ENCODE measurements at places on chromosomes 1 and 21.

GRCh38 chr1:200899451-200899915 lies 4.8 kb downstream of the INAVA start:
- no peak for DNase-seq

DNA sequence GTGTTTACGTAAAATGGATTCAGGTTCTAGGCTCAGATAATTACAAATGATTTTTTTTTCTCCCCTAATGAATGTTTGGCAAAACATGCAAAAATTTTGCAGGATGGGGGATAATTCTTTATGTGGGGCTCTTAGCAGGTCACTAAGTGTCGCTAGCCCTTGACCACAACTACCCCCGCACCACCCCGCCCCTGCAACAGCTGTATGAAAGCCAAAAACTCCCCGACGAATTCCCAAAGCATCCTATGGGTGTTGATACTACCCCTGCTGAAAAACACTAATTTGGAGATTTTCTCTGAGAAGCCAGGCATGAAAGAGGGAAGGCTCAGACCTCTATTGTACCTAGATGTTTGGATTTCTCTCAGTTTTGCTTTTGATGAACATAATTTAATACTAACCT lies 243.0 kb downstream of the TRABD2B start:
- no peak for DNase-seq

GRCh38 chr21:26679284-26679683 lies 106.2 kb upstream of the CYYR1 start:
- DNase-seq: no peak

GRCh38 chr1:151003180-151003579 lies 3.5 kb downstream of the MINDY1 start:
- no peak for DNase-seq

- no peak for DNase-seq
Observed at GRCh38 chr1:184930645-184931044, 43.7 kb downstream of the NIBAN1 start.

DNA sequence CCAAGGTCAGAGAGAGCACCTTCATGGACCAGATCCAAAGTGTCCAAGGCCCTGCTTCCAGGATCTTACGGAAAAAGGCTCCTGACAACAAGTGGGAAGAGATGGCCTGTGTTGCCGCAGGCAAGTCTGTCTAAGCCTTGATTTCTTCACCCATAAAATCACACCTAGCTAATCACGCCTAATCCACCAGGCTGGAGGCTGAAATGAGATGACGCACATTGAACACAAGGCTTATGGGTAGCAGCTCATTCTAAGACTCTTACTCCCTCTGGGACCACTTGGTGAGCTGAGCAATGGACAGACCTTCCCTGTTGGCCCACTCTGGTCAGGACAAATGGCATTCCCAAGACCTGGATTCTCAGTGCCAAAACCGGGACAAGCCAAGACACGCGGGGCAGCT lies 38.2 kb downstream of the GRIK3 start:
- no peak for DNase-seq

GRCh38 chr1:48524892-48525467 lies 53.0 kb upstream of the SPATA6 start:
- DNase-seq: no peak

DNA sequence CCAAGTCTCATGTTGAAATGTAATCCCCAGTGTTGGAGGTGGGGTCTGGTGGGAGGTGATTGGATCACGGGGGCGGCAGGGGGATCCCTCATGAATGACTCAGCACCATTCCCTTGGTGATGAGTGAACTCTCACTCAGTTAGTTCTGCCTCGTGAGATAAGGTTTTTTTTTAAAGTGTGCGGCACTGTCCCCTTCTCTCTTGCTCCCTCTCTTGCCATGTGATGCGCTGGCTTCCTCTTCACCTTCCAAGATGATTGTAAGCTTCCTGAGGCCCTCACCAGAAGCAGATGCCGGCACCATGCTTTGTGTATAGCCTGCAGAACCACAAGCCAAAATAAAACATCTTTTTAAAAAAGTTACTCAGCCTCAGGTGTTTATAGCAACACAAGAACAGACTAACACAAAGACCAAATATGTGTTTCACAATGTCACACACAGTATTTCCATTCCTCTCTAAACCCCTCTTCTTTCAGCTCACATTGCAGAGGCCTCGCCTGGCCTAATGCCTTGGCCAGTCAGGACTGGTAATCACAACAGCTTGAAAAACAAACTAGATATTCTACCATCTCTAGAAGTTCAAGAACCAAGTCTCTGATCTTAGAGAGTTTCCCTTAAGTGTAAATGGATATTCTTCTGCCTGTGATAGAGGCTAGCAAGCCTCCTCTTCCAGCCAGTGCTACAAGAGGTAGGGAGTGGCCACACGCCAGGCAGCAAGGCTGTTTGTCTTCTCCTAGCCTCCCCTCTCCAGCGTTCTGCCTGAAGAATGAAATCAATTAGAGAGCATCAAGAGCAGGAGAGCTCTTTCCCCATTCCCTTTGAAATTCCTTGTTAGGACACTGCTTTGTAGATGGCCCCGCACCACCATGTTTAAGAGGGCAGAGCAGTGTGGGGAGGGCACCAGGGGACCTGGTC lies 19.6 kb upstream of the RAP1A start:
- DNase-seq: no peak

- no peak for DNase-seq
Observed at GRCh38 chr1:111909030-111909429, 80.4 kb downstream of the KCND3 start.

DNA sequence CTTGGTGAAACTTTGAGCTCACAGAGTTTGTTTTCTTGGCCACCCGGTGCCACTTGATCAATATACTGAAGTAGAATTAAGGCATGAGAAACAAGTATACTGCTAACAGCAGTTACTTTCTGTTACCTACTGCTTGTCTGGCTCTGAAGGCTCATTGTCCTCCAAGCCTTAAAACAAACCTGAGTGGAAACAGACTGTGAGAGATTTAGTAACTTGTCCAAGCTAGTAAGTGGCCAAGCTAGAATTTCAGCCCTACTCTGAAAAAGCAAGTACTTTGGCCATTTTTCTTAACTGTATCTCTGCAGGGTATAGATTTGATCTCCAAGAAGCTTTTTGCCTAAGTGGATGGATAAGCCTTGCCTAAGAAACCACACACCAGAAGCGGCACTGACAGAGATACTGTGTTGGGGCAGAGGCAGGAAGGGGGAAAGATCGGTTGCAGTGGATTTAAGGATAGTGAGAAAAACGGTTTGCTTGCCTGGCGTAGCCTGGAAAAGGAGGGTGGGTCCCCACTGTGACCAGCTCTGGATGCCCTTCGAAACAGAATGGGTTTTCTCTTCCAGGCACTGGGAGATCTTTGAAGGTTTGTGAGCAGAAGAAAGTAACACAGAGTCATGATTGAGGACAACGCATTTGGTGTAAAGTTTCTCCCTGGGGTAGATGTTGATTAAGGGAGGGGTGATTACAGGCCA lies 2.1 kb upstream of the MACO1 start:
- no peak for DNase-seq

DNA sequence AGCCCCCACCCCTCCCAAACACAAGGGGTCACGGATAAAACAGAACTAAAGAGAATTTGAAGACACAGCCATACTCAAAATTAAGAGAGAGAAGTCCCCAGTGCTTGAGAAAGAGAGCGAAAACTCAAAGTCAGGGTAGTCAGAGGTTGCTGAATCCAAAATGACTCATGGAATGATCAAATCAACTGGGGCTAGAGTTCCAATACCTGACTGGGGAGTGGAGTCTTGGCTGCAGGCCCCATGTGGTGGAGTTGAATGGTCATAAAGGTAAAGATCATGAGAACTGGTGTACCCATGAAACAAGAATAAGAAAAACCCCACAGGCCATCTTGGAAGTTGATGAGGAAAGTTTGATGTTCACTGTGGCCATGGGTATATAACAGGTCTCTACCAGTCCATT lies 84.5 kb upstream of the LRRN2 start:
- no peak for DNase-seq

DNA sequence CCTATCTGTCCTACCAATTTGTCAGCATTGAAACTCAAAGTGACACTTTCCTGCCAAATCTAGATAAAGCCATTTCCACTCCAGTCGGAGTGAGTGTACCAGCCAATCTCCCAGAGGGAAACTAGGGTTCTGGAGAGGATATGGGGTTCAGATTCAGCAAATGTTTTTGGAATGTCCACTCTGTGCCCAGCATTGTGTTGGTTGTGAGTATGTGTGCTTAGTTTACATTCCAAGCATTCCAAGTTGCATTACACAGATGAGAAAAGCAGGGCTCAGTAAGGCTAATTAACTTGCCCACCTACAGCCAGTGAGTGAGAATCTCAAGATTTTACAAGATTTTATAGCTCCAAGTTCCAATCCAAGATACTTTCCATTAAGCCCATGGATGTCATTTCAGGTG lies 26.4 kb upstream of the RGS16 start:
- no peak for DNase-seq

DNA sequence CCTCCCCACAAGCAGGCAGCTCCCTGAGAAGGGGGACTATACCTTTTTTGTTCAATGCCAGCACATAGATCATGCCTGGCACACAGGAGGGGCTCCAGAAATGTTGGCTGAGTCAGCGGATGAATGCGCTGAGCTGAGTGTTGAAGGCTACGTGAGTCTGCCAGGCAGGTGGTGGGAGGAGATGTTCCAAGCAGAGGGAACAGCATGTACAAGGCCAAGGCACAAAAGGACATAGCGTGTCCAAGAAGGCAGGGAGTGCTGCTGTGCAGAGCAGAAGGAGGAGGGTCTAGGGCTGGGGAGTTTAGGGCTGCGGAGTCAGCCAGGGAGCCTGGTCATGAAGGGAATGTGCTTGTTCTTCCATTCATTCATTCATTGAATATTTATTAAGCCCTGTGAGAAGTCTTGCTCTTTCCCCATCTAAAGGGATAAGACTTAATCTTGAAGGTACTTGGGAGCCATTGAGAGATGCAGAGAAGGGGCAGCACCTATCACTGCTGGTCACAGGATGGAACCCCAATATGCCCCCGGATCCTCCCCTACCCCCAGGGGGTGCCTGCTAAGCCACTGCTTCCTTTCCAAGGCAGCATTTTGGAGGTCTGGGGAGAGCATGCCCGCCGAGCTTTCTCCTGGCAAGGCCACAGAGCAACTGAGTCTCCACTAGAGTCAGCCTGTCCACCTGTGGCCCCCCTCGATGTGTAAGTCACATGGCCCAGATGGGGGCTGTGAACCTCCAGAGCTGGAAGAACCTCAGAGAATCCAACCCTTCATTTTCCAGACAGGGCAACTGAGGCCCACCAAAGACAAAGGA lies 31.2 kb upstream of the LAPTM5 start:
- no peak for DNase-seq

GRCh38 chr21:43684424-43684823 lies 25.1 kb downstream of the RRP1B start:
- DNase-seq: no peak

DNA sequence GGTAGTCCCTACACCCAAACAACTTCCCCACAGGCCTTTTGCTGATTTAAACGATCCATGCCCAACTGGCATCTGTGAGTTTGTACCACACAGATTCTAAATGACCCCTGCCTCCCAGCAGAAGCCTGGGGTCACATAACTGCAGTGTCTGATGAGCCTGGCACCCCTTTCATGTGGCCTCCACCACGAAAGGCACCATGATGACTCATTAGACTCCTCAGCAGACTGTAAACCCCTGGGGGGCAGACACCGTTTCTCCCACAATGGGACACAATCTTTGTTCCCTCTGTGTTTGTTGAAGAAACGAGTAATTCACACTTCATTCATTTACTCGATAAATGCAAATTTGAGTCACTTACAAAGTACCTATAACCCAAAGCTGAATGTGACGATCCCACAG lies 81.6 kb downstream of the CCDC185 start:
- no peak for DNase-seq

DNA sequence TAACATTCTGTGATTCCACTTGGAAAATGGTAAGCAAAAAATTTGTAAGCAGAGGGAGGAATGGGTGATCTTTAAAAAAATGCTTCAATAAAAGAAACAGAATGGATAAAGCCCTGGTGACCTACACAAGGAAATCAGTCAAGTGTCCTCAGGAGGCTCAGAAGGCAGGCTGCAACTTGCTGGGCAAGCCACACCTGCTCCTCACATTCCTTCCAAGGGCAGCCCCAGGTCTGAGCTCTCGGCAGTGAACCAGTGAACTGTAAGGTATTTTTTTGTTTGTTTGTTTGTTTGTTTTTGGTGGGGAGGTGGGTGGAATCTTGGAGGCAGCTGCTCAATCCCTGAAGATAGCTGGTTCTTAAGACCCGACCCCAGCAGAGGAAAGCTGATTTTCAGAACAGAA lies 4.4 kb downstream of the TACSTD2 start:
- no peak for DNase-seq

GRCh38 chr21:17492415-17493168 lies 20.3 kb upstream of the CXADR start:
- no peak for DNase-seq

GRCh38 chr1:8671306-8671917 lies 146.0 kb downstream of the RERE start:
- no peak for DNase-seq

DNA sequence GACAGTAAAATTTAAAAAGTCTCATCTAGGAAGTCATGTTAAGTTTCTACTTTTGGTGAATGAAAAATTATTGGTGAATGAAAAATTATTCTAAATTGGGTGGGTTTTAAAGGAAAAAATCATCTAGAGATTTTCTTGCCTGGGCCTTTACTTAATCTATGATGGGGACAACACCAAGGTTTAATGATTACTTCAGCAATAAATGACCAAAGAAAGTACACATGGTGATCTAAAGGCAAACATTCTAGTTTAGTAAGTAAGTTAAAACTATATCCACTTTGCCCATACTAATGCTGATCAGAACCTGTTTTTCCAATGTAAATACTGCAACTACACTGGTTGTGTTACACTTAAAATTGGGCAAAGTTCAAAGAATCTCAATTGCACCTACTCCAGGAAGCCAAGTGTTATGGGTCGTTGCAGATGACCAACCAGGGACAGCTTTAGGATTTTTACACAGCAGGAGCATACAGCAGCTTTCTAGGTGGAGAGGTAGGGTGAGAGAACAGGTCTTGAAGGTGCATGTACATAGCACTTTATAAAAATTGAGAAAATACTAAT lies 14.6 kb upstream of the RPL5 start:
- DNase-seq: no peak

DNA sequence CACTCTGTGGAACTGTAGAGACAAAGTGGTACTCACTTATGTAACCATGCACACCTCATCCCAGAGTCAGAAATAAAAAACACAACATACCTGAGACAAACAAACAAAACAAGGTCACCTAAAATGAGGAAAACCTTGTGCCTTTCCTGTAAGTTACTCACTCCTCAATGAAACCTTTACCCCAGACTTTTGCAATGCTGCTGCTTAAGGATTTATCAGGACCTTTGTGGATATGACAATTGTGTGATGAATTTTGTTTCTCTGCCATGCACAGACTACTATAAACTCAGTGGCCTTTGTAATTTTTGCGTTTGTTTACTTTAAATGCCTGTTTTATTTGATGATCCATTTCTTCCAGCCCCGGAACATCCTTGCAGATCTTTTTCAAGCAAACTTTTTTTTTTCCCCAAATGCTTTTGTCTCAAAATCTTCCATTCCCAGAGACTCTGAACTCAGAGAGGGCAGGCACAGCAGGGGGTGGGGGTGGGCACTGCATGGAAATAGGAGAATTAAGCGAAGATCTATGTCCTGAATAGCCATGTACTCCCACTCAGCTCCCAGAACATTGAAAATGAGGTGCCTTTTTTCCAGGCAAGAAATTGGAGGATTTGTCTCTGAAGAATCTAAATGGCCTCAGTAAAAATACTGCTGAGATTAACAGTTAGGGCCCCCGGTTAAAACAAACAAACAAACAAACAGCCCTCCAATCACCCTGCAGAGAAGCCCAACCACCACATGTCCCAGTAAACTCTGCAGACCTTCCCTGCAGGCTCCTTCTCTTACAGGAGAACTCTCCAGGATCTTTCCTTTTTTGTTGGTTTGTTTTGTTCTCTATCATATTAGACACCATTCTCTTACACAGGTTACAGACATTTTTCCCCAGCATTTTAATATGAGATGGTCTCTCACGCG lies 22.6 kb upstream of the SIM2 start:
- DNase-seq: no peak
